ENCODE measurements at places on chromosomes 11 and 22. TPM values are rescaled to one million over a fixed set of nuclear protein-coding genes. Genes with fewer than 3 reads are reported as not detected.

DNA sequence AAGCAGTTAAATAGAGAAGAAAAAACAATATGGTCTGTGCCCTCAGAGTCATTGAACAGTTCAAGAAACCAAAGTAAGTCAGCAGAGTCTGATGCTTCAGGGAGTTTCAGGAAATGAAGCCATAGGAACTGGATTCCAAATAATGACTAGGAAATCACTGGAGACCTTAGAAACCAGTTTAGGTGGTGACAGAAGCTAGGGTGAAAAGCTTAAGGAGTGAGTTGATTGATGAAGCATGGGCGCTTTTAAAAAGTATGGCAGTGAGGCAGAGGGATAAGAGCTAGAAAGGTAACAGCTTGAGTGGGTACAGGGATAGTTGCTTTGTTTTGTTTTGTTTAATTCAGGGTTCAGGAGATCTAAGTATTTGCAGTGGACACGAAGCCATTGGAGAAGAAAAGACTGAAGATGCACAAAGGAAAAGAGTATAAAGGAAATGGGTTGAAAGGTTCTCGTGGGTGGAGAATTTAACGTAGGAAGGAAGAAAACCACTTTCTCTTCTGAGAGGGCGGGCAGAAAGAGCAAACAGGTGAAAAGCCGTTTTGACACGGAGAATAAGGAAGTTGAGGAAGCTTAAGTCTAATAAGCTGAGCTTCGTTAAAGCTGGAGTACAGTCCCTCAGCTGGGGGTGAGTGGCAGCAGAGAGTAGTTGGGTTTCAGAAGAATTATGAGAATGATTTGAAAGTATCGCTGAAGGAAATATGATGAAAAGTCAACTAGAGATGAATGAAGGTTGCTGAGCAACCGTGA, 14.8 kb downstream of the SGSM3 start:
- DNase-seq: no peak
- no peaks in the 10 kb centered on the region for H3K4me1 ChIP-seq
- no peaks in the 10 kb centered on the region for H3K36me3 ChIP-seq
- no peaks in the 10 kb centered on the region for H3K27me3 ChIP-seq
- H3K4me3 ChIP-seq: no peak overlapping the region
- no peak overlapping the region for H3K27ac ChIP-seq

- H3K27me3 ChIP-seq: no peaks in the 10 kb centered on the region
- H3K4me1 ChIP-seq: no peaks in the 10 kb centered on the region
- no peaks in the 10 kb centered on the region for H3K36me3 ChIP-seq
- DNase-seq: no peak
Measured at GRCh38 chr11:103730131-103730940, 306.1 kb upstream of the DDI1 start.

DNA sequence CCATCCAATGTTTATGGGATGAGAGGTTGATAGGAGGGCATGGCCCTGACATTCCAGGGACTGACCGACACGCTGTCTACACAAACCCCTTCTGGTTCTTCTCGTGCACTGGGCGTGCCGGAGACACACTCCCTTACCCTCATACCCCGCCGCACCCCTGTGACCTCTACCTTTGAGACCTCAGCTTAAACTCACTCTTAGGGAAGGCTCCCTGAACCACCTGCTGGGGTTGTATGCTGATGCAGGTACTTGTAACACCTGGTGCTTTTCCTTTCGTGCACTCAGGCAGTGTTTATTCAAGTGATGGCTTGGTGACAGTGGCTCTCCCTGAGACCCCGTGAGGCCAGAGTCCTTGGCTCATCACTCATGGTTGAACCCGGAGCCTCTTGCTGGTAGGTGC, 12.0 kb downstream of the PPARA start:
- H3K27me3 ChIP-seq: no peaks in the 10 kb centered on the region
- peaks cover 9% of the 10 kb centered on the region for H3K36me3 ChIP-seq
- H3K4me3 ChIP-seq: no peak overlapping the region
- DNase-seq: no peak
- no peak overlapping the region for H3K27ac ChIP-seq

The ACR gene
- total RNA-seq: 0.39 TPM

The ZC3H12C gene
- total RNA-seq: 12.7 TPM

Data from right atrium auricular region (tissue), 2 donors.